ENCODE measurements at places on chromosomes 11 and 22. TPM values are rescaled to one million over a fixed set of nuclear protein-coding genes. Genes with fewer than 3 reads are reported as not detected.

DNA sequence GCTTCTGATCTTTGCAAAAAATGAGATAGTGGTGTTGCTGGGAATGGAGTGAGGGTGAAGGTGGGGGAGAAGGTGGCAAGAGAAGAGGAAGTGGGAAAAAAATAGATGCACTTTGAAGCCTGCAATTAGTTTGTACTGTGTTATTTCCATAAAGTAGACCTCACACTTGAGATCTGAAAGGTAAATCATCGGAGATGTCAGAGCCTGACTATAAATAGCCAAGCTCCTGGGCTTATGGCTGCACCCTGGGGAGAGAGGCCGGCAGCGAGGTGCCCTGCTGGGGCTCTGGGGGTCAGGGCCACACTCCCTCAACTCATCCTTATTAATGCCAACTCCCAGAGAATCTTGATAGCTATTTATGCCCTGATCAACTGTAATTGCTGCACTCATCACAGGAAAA, 134.4 kb downstream of the NXPE2 start:
- no peak overlapping the region for H3K27ac ChIP-seq
- no peak for DNase-seq
- H3K27me3 ChIP-seq: no peaks in the 10 kb centered on the region

GRCh38 chr11:75056814-75057213, 39.9 kb downstream of the OR2AT4 start:
- H3K4me1 ChIP-seq: no peaks in the 10 kb centered on the region
- no peak overlapping the region for H3K27ac ChIP-seq
- no peak overlapping the region for H3K4me3 ChIP-seq
- no peak for DNase-seq
- H3K27me3 ChIP-seq: no peaks in the 10 kb centered on the region
- no peaks in the 10 kb centered on the region for H3K36me3 ChIP-seq

DNA sequence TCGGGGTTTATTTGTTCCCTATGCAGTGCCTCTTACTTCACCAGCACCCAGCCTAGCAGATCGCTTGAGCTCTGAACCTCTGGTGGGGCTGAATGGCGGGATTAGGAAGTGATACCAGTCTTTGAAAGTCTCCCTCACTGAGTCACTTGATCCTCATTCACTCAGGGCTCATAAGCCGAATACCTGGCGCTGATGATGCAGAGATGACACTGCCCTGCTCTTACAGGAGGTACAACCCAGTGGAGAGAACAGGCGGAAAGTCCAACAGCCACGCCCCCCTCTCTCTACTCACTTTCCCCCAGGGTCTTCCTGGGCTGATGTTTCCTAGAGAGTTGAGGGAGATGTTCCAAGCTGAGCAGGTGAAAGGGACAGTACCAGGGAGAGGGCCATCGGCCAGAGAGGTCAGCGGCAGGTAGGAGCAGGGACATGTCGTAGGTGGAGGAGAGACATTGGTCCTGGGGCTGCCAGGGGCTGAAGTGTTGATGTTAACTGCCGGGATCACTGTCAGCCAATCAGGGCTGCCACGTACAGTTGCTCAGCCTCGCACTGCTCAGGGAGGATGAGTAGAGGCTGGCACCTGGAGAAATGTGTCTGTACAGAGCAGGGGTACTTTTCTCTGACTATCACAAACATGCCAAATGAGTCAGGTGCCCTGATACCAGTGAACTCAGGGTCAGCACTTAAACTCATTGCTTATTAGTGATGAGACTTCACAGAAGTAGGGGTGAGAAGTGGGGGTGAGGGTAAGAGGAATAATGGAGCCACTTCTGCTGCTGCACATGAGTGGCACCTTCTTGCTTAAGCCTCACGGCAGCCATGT, 9.9 kb upstream of the APOBEC3A start:
- H3K36me3 ChIP-seq: no peaks in the 10 kb centered on the region
- no peaks in the 10 kb centered on the region for H3K4me1 ChIP-seq
- DNase-seq: no peak
- H3K27ac ChIP-seq: no peak overlapping the region
- no peak overlapping the region for H3K4me3 ChIP-seq

DNA sequence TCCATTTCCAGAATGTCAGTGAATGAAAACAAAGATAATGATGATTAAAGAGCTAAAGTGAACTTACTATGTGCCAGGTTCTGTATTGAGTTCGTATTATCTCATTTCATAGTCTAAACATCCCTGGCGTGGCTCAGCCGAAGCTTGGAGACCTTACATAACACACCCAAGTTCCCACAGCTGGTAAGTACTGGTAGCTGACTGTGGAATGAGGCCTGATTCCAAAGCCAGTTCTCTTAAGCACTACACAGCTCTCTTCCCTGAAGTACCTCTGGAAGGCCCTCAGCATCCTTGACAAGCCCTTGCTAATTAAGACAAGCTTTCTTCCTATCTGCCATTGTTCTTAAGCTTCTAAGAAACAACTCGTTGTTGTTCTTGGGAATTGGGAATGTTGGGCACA, 28.6 kb upstream of the NCAM1 start:
- H3K27me3 ChIP-seq: no peaks in the 10 kb centered on the region
- H3K4me1 ChIP-seq: no peaks in the 10 kb centered on the region
- no peaks in the 10 kb centered on the region for H3K36me3 ChIP-seq
- no peak overlapping the region for H3K27ac ChIP-seq
- no peak overlapping the region for H3K4me3 ChIP-seq

DNA sequence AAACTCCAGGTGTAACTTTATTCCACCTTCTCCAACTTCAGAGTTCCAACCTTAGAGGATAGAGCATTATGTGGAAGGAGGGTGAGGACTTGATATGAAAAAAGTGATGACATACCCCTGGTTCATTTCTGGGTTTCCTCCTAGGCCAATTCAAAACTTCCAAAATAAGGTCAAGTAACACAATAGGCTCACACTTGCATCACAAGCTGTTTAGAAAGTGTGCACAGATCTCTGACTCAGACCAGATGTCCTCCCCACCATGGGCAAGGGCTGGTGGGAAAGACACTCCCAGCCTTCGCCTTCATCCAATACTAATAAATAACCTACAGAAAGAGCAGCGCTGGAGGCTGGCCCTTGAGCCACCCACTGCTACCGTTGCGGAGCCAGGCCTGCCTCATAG, 5.8 kb upstream of the BUD13 start:
- H3K27ac ChIP-seq: no peak overlapping the region
- H3K4me3 ChIP-seq: no peak overlapping the region
- no peak for DNase-seq
- no peaks in the 10 kb centered on the region for H3K27me3 ChIP-seq
- peaks cover 58% of the 10 kb centered on the region for H3K36me3 ChIP-seq

TH gene
- not detected for total RNA-seq

APOBEC3B gene
- not detected for total RNA-seq

ARHGAP32 gene
- 17.0 TPM for total RNA-seq

DEAF1 gene
- total RNA-seq: 22.3 TPM

CLCF1 gene
- 0.25 TPM for total RNA-seq

BDNF gene
- total RNA-seq: 0.09 TPM

TMEM191C gene
- not detected for total RNA-seq

OR56A4 gene
- not detected for total RNA-seq
